ENCODE measurements at places on chromosomes 1 and 21.
A peak's percentile ranks its signal among the peaks of the same experiment; 100 is the strongest.

- DNase-seq = no peak
These were observed 27.2 kb upstream of the MAN1A2 start for GRCh38 chr1:117339866-117340700.

GRCh38 chr1:183993132-183993531, 44.4 kb downstream of the COLGALT2 start:
- no peak for DNase-seq

DNA sequence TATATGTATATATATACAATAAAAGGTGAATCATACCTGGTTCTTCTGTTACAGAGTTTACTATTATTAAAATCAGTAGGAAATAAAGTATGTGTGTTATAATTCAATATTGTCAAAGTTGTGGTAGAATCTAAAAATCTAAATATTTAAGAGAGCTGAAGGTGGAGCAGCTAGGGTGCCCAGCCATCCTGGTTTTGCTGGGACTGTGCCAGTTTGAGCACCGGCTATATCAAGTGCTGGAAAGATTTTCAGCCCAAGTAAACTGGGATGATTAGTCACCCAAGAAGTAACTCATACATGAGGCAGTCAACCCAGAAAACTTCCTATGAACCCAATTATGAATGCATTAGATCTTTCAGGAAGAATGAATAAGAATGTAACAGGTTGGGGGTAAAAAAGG, 16.9 kb upstream of the KRTAP19-5 start:
- DNase-seq = no peak

- DNase-seq = peak; percentile 67
These were observed 8.8 kb downstream of the SDC3 start for GRCh38 chr1:30899577-30900389.

- DNase-seq = no peak
These were observed 1.2 kb upstream of the RWDD3 start for GRCh38 chr1:95232646-95233318.

DNA sequence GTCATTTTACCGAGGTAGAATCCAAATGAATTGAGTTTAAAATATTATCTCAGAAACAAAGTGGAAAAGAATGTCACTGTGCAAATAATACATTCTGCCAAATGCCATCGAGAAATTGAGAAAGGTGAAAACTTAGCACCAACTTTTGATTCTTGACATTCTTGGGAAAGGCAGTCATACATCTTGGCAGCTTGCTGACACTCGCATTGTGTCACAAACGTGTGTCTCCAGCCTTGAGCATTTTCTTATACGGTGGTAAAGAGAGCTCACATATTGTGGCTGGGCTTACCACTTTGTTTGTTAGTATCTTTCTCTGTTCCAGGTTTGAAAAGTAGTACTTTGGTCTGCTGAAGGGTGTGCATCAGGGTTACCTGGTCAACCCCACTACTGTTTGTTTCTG, 1456.1 kb downstream of the BRINP3 start:
- DNase-seq = no peak

GRCh38 chr1:90718411-90719329, 1.6 kb upstream of the BARHL2 start:
- no peak for DNase-seq

- no peak for DNase-seq
These were observed 6.1 kb downstream of the CYP4B1 start for GRCh38 chr1:46804926-46805325.

- no peak for DNase-seq
These were observed 64.5 kb downstream of the KIF14 start for GRCh38 chr1:200556002-200556401.

- no peak for DNase-seq
These were observed 131.2 kb upstream of the UBE2U start for GRCh38 chr1:64072089-64072793.

- no peak for DNase-seq
These were observed 12.5 kb downstream of the DNAJC6 start for GRCh38 chr1:65321879-65322278.

DNA sequence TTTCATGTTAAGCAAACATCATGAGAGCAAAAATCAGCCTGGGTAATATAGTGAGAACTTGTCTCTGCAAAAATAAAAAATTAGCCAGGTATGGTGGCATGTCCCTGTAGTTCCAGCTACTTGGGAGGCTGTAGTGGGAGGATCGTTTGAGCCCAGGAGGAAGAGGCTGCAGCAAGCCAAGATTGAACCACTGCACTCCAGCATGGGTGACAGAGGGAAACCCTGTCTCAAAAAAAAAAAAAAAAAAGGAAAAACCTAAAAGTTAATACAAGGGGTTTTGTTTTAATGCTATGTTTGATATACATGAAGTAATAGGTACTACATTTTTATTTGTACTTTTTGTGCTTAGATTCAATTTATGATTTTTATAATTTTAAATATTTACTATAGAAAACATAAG, 27.1 kb upstream of the SLC35A3 start:
- DNase-seq = no peak

DNA sequence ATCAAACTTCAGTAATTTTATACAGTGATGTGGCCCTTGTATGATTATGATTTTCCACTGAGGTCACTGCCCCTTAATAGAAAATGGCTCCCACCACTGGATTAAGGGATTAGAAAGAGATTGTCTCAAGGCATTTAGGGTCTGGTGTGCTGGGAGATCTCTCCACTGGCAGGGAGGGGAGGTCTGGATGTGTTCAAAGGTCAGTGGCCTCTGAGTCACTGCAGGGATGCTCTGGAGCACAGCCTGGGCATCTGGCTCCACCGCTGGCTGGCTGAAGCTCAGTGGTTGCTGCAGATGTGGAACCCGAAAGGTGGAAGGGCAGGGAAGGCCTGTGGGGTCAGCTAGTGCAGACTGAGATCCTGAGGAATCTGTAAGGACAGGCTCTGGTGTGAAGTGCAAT, 18.3 kb upstream of the CHI3L1 start:
- no peak for DNase-seq

DNA sequence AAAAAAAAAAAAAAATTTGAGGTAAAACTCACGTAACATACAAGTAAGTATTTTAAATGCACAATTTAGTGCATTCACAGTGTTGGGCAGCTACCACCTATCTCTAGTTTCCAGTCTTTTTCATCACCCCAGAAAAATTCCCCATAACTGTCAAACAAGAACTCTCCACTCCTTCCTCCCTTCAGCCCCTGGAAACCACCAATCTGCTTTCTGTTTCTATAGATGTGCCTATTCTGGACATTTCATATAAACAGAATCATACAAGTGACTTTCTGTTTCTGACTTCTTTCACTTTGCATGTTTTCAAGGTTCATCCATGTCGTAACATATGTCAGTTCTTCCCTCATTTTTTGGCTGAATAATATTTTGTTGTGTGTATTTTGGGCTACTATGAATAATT, 24.9 kb upstream of the ETS2 start:
- DNase-seq = no peak

- no peak for DNase-seq
These were observed 212.0 kb downstream of the PRDM2 start for GRCh38 chr1:13911697-13912619.

GRCh38 chr1:24263746-24264145, 55.4 kb upstream of the GRHL3 start:
- DNase-seq = no peak

- no peak for DNase-seq
These were observed 80.6 kb upstream of the TRABD2B start for GRCh38 chr1:48077795-48078222.

- DNase-seq = no peak
These were observed 200.6 kb upstream of the PTBP2 start for GRCh38 chr1:96521010-96521409.

DNA sequence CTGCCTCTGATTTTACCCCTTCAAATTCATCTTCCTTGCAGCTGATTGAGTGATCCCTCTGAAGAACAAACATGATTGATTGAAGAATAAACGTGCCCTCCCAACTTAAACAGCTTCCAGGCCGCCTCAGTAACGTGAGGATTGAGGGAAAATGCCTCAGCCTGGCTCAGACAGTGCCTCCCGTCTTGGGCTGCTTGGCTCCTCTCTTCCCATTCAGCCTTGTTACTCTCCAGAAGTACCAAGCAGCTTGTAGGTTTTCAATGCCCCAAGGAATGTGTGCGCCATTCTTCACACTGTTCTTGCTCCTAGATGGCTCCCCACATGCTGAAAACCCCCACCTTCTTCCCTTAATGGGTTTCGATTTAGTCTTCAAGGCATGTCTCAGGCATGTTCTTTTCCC, 51.8 kb downstream of the ST6GALNAC5 start:
- no peak for DNase-seq

GRCh38 chr1:8004803-8005573, 21.1 kb downstream of the ERRFI1 start:
- DNase-seq = peak; percentile 45

- no peak for DNase-seq
These were observed 8.4 kb upstream of the CROCC start for GRCh38 chr1:16913181-16913832.

- DNase-seq = no peak
These were observed 59.6 kb upstream of the ADAMTS5 start for GRCh38 chr21:27026501-27026900.

DNA sequence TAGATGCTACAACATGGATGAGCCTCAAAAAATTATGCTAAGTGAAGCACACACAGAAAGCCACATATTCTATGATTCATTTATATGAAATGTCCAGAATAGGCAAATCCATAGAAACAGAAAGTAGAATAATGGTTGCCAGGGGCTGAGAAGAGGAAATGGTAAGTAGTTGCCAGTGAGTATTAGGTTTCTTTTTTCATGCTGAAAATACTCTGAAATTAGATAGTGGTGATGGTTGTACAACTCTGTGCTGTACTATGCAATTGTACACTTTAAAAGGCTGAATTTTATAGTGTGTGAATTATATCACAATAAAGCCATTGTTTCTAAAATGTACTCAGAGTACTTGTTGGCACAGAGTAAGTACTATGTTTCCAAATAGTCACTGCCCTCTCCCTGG, 15.5 kb upstream of the GFI1 start:
- DNase-seq = no peak

DNA sequence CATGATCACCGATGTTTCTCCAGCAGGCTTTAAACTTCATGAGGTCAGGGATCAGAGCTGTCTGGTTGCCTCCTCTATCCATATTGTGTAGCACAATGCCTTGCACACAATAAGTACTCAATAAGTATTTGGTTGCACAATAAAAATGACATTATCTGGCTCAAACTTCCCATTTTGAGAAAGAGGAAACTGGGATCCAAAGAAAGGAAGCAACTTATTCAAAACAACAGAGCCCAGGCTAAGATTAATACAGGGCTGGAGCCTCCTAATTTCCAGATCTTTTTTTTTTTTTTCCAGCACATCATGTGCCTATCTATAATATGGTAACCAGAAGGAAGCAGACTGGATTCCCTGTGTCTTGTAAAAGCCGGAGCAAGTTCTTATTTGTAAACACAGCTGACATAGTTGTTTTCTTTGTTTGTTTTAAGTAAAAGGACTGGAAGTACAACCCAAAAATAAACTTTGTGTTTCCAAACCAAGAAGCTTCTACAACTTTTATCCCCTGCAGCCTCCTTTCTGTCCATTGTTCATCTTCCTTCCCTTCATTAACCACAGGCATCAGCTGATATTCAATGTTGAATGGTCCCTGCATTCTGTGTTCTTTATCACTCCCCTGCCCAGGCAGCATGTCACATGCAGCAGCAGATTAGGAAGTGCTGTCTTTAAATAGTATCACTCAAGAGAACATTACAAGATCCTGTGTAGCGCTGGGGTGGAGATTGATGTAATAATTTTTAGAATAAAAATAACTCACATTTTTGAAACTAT, 71.2 kb upstream of the HOOK1 start:
- DNase-seq = no peak

- DNase-seq = no peak
These were observed at the start of gene ANGPTL7 for GRCh38 chr1:11188858-11189451. TSS of gene ANGPTL7 (plus strand) at chr1:11189355. CDS start at chr1:11189580, 225 bp downstream.
